Vagina (tissue), 2 donors: ENCODE measurements at places on chromosomes 6 and 20. TPM values are rescaled to one million over a fixed set of nuclear protein-coding genes. Genes with fewer than 3 reads are reported as not detected.
A peak's percentile ranks its signal among the peaks of the same experiment; 100 is the strongest.

DNA sequence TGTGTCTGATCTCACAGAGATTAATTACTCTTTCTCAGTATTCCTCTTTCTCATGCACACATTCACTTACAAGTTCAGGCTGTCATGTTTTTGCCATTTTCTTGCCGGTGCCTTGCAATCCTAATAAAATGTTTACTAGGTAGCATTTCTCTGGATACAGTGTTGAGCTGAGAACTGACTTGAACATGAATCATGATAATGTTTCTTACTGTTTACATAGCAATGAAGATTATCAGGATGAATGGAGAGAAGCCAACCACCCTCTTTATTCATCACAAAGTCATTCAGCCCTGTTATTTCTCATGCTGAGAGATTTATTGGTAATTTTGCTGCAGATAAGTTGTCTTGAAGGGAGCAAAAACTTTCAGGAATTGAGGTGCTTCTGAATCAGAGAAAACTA, 185.5 kb upstream of the ECI2 start:
- H3K27me3 ChIP-seq: no peaks in the 10 kb centered on the region
- no peak for DNase-seq
- no peak overlapping the region for H3K4me3 ChIP-seq
- no peak overlapping the region for H3K27ac ChIP-seq

DNA sequence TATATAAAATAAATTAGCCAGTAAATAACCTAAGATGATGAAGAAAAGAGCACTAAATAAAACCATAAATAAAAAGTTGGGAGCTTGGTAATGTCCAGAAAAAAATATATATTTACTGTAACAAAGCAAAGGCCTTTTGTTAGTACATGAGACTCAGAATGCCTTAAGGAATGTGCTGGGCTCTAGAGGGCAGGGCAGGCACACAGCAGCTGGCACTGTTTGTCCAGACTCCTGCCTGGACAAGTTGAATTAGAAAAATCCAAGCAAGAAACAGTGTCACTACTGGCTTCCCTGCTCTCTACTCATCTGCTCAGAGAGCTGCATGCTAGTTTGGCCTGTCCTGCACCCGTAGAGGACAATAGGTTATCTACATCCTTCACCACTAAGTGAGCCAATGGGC, 8.8 kb downstream of the DEFB129 start:
- H3K4me3 ChIP-seq: no peak overlapping the region
- DNase-seq: no peak
- peaks cover 4% of the 10 kb centered on the region for H3K4me1 ChIP-seq
- no peaks in the 10 kb centered on the region for H3K27me3 ChIP-seq
- no peaks in the 10 kb centered on the region for H3K36me3 ChIP-seq

Gene FAM162B
- total RNA-seq: 19.6 TPM

GRCh38 chr6:13548500-13549210, 25.7 kb upstream of the SIRT5 start:
- H3K4me1 ChIP-seq: no peaks in the 10 kb centered on the region
- no peaks in the 10 kb centered on the region for H3K27me3 ChIP-seq
- DNase-seq: no peak
- no peaks in the 10 kb centered on the region for H3K36me3 ChIP-seq
- no peak overlapping the region for H3K27ac ChIP-seq

Gene HLA-G
- not detected for total RNA-seq

GRCh38 chr6:166921570-166921969, 34.8 kb downstream of the RNASET2 start:
- H3K4me1 ChIP-seq: no peaks in the 10 kb centered on the region
- H3K27ac ChIP-seq: no peak overlapping the region
- H3K4me3 ChIP-seq: no peak overlapping the region
- H3K36me3 ChIP-seq: no peaks in the 10 kb centered on the region
- DNase-seq: peak; percentile 5
- H3K27me3 ChIP-seq: no peaks in the 10 kb centered on the region

Gene BIRC7
- 2.7 TPM for total RNA-seq

GRCh38 chr6:55388211-55388610, 60.9 kb downstream of the GFRAL start:
- H3K27me3 ChIP-seq: no peaks in the 10 kb centered on the region
- H3K27ac ChIP-seq: no peak overlapping the region
- H3K36me3 ChIP-seq: no peaks in the 10 kb centered on the region
- no peaks in the 10 kb centered on the region for H3K4me1 ChIP-seq
- H3K4me3 ChIP-seq: no peak overlapping the region

DNA sequence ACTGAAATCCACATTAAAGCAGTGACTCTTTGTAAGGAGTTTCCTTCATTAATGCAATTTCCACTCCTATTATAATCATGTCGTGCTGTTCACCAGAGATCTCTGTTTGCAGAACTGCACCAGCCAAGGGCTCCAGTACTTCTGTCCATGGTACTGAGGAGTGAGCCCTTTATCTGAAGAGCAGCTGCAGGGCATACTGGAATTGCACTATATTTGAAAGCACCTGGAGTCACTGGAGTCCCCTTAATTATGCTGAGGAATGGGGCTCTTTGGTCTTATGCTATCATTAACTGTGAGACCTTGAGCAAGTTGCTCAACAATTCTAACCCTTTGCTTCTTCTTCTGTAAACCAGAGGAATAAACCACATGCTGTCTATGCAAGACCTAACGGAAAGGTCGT, 61.7 kb upstream of the NUP153 start:
- no peaks in the 10 kb centered on the region for H3K27me3 ChIP-seq
- no peaks in the 10 kb centered on the region for H3K36me3 ChIP-seq
- no peaks in the 10 kb centered on the region for H3K4me1 ChIP-seq
- no peak for DNase-seq
- no peak overlapping the region for H3K4me3 ChIP-seq
- no peak overlapping the region for H3K27ac ChIP-seq

DNA sequence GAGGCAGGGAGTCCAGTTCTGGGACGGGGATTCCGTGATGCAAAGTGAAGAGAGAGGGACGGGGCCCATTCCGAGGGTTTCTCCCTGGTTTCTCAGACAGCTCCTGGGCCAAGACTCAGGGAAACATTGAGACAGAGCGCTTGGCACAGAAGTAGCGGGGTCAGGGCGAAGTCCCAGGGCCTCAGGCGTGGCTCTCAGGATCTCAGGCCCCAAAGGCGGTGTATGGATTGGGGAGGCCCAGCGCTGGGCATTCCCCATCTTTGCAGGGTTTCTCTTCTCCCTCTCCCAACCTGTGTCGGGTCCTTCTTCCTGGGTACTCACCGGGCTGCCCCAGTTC, 35.9 kb upstream of the HLA-G start:
- H3K36me3 ChIP-seq: no peaks in the 10 kb centered on the region
- no peak for DNase-seq
- H3K27me3 ChIP-seq: no peaks in the 10 kb centered on the region
- peak overlapping the region; percentile 68 for H3K4me3 ChIP-seq
- peaks cover 17% of the 10 kb centered on the region for H3K4me1 ChIP-seq

DNA sequence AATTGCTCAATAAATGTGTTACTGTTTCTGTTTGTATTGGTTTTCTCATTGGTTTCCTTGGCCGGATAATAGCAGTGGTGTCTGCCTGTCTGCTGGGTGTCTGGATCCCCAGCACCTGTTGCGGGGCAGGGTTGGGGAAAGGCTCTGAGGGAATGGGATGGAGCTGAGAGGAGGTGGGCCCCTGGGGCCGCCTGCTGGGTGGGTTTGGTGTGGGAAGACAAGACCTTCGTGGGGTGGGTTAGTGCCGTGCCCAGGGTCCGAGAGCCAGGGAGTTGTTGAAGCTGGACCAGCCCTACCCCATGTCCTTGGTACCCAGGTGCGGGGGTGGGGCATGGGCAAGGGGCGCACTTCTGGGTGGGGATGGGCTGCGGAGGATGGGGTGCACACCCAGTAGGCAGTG, 4.0 kb downstream of the SS18L1 start:
- no peaks in the 10 kb centered on the region for H3K27me3 ChIP-seq
- no peaks in the 10 kb centered on the region for H3K36me3 ChIP-seq
- H3K4me3 ChIP-seq: no peak overlapping the region
- DNase-seq: no peak
- peaks cover 63% of the 10 kb centered on the region for H3K4me1 ChIP-seq

- DNase-seq: no peak
- no peaks in the 10 kb centered on the region for H3K27me3 ChIP-seq
- peaks cover 8% of the 10 kb centered on the region for H3K36me3 ChIP-seq
Measured at GRCh38 chr20:61980647-61981583, 84.8 kb downstream of the TAF4 start.

Gene GABRR1
- total RNA-seq: not detected

Gene CRISP3
- 19.2 TPM for total RNA-seq

Gene E2F3
- 4.4 TPM for total RNA-seq

Gene BMP2
- total RNA-seq: 8.6 TPM

DNA sequence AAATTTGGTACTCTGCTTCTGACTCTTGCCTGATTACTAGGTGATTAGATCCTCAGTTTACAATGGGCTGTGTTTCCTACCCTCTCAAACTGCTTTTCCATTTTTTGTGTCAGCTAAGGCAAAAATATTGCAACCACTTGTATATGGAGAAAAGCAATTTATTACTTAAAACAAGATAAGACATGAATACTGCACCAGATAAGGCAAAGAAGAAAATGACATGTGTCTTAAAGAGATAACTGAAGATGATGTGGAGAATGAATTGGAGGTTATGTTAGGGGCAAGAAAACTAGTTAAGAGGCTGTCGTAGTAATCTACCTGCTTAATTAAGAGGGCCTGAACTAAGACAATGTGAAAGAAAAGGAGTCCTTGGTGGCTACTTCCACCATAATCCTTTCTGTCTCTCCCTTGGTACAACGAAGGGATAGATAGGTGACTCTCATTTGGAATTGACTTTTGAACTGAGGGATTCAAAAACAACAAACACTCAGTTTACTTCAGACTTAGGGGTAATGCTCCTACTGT, 16.3 kb upstream of the REV3L start:
- no peaks in the 10 kb centered on the region for H3K27me3 ChIP-seq
- no peaks in the 10 kb centered on the region for H3K36me3 ChIP-seq
- DNase-seq: no peak
- H3K4me3 ChIP-seq: no peak overlapping the region

Gene REM1
- total RNA-seq: 4.4 TPM

Gene SEC63
- 25.3 TPM for total RNA-seq

Gene IFNGR1
- total RNA-seq: 76.6 TPM

Gene FHL5
- 21.4 TPM for total RNA-seq

- peaks cover 11% of the 10 kb centered on the region for H3K4me1 ChIP-seq
- no peak overlapping the region for H3K4me3 ChIP-seq
- H3K27me3 ChIP-seq: no peaks in the 10 kb centered on the region
- DNase-seq: no peak
- H3K36me3 ChIP-seq: no peaks in the 10 kb centered on the region
- H3K27ac ChIP-seq: no peak overlapping the region
Measured at GRCh38 chr20:38825901-38826625, 20.6 kb downstream of the PPP1R16B start.

- peak overlapping the region; percentile 10 for H3K4me3 ChIP-seq
- no peaks in the 10 kb centered on the region for H3K36me3 ChIP-seq
- peak overlapping the region; percentile 46 for H3K27ac ChIP-seq
- H3K27me3 ChIP-seq: no peaks in the 10 kb centered on the region
- peaks cover 99% of the 10 kb centered on the region for H3K4me1 ChIP-seq
- no peak for DNase-seq
Measured at GRCh38 chr20:41048461-41049301, 20.1 kb downstream of the TOP1 start.

GRCh38 chr6:100121854-100122609, 128.0 kb upstream of the MCHR2 start:
- H3K36me3 ChIP-seq: no peaks in the 10 kb centered on the region
- no peak overlapping the region for H3K4me3 ChIP-seq
- H3K27me3 ChIP-seq: no peaks in the 10 kb centered on the region
- H3K4me1 ChIP-seq: peaks cover 7% of the 10 kb centered on the region
- no peak overlapping the region for H3K27ac ChIP-seq
- DNase-seq: no peak

Gene BPIFB4
- not detected for total RNA-seq

DNA sequence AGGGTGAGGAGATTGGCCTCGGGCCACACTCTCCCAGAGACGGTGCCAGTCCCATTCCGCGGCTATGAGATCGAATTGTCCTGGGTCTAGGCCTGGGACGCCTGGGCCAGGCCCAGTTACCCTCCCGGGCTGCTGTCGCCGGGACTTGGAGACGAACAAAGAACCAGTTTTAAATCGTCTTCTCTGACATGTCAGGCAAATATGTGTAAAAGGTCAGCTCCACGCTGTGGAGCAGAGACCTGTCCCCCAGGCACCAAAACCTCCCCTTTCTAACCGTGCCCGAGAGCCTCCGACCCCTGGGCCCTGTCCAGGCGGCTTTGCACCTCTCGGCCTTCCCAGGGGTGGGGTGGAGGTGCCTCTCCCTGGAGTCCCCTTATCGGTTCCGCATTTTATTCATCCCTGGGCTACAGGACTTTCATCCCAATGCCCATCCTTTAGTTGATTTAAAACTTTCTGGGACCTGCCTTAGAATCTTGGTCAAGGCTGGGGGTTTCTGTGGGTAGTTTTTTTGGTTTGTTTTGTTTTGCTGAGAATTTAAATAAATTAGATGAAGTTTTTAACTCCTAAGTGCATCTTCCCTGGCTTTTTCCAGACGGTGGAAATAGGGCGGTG, 5.8 kb upstream of the TFAP2A start:
- H3K27ac ChIP-seq: no peak overlapping the region
- peaks cover 13% of the 10 kb centered on the region for H3K4me1 ChIP-seq
- DNase-seq: no peak
- no peaks in the 10 kb centered on the region for H3K36me3 ChIP-seq
- no peak overlapping the region for H3K4me3 ChIP-seq

DNA sequence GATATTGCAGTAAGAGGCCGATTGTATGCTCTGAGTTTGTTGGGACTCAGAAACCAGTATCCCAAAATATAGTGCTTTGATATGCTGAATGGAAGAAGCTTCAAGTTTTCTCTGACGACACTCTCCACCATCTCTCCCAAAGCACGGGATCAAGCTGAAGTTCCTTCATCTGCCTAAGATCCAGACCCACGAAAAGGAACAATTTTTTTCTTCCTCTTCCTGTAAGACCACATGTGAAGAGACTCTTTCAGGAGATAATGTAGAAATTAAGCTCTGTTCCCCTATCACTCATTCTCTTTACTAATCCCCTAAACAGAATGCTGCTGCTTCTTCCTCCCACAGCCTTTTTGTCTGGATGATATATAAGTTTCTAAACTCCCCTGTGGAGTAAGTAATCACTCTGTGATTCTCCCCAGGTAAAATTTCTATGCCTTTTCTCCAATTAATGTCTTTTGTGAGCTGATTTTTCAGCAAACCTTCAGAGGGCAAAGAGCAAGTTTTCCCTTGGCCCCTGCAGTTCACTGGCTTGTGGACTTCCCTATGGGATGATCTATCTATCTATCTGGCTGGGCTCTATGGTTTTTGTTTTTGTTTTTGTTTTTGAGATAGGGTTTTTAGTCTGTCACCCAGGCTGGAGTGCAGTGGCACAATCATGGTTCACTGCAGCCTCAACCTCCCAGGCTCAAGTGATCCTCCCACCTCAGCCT, 13.5 kb upstream of the PNRC1 start:
- H3K36me3 ChIP-seq: no peaks in the 10 kb centered on the region
- no peak overlapping the region for H3K27ac ChIP-seq
- DNase-seq: no peak
- H3K27me3 ChIP-seq: no peaks in the 10 kb centered on the region
- H3K4me1 ChIP-seq: no peaks in the 10 kb centered on the region

- no peak overlapping the region for H3K27ac ChIP-seq
- H3K27me3 ChIP-seq: no peaks in the 10 kb centered on the region
- no peaks in the 10 kb centered on the region for H3K4me1 ChIP-seq
- no peaks in the 10 kb centered on the region for H3K36me3 ChIP-seq
Measured at GRCh38 chr6:138837246-138837645, 41.4 kb downstream of the ECT2L start.

Gene FLRT3
- 4.7 TPM for total RNA-seq

Gene DOP1A
- 33.1 TPM for total RNA-seq

Gene SIGLEC1
- total RNA-seq: 8.8 TPM

- H3K27me3 ChIP-seq: no peaks in the 10 kb centered on the region
- no peaks in the 10 kb centered on the region for H3K36me3 ChIP-seq
- peaks cover 18% of the 10 kb centered on the region for H3K4me1 ChIP-seq
- no peak for DNase-seq
- H3K27ac ChIP-seq: peak overlapping the region; percentile 30
Measured at GRCh38 chr20:381581-382290, 1.2 kb downstream of the TRIB3 start.
